ENCODE measurements at places on chromosomes 6 and 20.

DNA sequence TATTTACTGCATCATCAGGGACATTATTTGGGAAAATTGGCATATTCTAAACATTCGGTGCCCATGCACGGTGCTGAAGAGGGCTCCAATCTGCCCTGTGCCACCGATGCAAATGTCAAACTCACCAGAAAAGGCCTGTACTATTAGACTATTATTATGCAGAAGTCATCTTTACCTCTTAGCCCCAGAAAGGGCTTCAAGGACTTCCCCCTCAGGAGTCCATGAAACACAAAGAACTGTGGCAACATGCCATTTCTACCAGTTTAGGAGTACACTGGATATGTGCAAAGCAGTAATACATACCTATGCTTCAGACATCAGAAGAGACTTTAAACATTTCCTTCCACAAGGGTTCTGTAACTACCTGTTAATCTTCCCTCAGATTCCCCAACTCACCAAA, 8.6 kb downstream of the DIDO1 start:
- no peak for DNase-seq

DNA sequence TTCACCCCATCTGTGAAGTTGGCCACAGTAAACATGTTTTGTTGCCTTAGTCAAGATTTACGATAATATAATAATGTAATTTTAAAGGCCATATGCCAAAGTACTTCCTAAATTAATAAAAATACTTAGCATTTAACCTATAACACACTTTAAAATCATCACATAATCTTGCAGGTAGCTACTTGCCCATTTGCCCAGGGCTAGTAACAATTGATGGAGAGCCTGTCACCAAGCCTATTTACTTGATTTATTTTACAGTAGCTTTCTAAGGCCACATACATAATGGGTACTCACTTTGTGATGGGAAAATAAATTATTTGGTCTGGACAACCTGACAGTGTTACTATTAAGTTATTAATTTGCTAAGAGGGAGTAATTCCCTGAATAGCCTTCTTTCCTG, 14.5 kb downstream of the BTBD9 start:
- no peak for DNase-seq

DNA sequence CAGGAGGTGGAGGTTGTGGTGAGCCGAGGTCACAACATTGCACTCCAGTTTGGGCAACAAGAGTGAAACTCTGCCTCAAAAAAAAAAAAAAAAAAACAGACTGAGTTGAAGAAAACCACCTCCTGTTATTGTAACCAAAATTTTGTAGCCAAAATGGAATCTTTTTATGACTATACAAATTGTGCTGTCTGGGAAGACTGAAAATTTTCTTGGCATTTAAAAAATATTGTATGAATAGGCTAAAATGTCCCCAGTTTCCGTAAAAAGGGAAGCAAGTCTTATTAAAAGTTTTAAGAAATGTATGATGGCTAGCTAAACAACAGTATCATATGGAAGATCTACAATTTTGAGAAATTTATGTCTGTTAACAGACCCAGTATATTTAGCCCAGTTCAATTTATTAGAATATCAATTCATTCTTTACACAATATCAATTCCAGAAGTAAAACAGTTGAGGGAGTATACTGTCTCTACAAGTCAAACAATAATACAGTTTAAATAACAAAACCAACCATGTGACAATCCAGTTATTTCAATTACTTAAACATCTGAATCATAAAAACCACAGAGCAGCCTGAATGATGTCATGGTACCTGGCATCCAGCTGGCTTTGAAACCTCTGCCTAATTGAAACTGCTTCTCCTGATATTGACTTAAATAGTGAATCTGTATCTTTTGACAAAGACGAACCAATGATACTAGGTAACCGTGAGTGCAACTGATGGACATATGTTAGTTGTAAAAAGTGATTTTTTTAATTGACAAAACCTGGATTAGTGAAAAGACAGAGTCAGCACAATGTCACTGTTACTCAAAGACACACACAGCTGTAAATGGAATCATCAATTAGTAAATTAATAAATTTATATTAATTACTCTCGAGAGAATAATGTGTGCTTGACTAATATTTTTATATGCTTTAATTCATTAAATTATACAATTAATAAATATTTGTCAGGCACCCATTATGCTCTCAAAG, 166.6 kb upstream of the MARCKS start:
- no peak for DNase-seq

- no peak for DNase-seq
These were observed 359.4 kb downstream of the CD83 start for GRCh38 chr6:14476793-14477531.

DNA sequence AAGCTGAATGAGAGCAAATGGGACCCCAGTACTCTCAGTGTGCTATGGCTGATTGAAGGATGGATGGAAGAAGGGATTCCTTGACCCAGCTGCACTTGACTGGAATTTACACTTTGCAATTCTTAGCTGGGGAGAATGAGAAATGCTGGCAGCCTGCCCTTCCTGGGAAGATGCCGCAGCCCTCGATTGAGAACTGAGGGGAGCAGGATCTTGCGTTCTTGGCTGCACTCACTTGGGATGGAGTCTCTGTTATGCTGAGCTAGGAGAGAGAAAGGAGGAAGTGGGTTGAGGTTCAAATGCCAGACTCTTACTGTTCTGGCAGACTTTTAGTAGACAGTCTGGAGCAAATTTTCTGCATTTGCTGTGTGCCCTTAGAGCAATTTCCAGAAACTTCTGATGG, 221.2 kb downstream of the FNDC1 start:
- DNase-seq = no peak

GRCh38 chr20:58891718-58892140, 39.2 kb downstream of the GNAS start:
- DNase-seq = peak; percentile 68

DNA sequence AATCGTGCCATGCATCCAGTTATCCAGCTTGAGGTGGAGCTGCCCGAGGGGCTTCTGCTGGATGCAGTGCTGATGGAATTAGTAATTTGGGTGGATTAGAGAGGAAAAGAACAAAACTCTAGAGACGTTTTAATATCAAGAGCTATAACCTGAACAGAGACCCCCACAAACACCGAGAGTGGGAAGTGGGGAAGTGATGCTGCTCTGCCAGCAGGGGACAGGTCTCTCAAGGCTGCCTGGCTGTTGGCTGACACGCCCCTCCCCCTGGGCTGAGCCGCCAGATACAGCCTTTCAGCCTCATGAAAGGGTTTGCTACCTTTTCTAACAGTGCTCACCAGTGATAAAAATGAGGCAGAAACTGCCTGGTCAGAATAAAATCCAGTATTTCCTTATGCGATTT, 9.6 kb downstream of the LEMD2 start:
- no peak for DNase-seq

DNA sequence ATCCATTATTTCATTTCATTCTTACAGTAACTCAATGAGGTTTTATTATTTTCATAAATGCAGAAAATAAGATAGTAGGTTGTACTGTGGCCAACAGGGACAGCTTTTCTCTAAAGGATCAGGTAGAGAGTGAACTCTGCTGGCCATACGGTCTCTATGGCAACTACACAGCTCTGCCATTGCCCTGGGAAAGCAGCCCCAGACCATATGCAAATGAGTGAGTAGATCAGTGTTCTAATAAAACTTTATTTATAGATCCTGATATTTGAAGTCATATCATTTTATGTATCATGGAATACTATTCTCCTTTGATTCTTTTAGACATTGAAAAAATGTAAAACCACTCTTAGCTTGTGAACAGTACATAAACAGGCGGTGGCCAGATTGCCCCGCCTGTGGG, 192.5 kb upstream of the RREB1 start:
- no peak for DNase-seq

Data from SK-N-DZ (cell line).